ENCODE measurements at places on chromosomes 16 and 17. TPM values are rescaled to one million over a fixed set of nuclear protein-coding genes. Genes with fewer than 3 reads are reported as not detected.

DNA sequence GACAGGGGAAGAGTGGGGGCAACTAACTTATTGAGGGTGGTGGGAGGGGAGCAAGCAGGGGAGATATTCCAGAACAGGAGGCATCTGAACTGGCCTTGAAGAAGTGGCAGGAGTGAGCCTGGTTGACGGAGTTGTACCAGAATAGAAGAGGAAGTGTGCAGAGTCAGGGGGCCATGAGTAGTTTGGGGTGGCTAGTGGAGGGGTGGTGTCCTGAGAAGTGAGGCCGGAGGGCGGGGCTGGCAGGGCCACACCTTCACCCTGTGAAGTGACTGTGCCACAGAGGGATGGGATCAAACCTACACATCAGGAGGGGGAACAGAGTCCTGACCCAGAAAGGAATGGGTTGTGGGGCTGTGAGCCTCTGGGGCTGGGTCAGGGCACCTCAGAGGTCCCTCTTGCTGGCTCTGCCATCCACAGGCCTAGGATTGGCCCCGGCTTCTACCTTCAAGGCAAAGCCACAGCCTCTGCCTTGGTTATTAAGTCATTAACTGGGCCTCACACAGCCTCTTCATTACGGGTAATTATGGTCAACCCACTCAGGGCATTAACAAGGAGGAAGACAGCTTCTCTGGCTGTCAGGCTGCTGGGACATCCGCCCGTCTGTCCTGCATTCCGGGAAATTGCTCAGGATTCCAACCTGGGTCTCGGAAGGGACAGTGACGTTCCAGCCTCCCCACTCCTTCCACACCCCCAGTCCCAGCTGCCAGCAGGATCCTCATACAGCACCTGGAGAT is 12.7 kb downstream of the SPNS2 start:
- DNase-seq: no peak

DNA sequence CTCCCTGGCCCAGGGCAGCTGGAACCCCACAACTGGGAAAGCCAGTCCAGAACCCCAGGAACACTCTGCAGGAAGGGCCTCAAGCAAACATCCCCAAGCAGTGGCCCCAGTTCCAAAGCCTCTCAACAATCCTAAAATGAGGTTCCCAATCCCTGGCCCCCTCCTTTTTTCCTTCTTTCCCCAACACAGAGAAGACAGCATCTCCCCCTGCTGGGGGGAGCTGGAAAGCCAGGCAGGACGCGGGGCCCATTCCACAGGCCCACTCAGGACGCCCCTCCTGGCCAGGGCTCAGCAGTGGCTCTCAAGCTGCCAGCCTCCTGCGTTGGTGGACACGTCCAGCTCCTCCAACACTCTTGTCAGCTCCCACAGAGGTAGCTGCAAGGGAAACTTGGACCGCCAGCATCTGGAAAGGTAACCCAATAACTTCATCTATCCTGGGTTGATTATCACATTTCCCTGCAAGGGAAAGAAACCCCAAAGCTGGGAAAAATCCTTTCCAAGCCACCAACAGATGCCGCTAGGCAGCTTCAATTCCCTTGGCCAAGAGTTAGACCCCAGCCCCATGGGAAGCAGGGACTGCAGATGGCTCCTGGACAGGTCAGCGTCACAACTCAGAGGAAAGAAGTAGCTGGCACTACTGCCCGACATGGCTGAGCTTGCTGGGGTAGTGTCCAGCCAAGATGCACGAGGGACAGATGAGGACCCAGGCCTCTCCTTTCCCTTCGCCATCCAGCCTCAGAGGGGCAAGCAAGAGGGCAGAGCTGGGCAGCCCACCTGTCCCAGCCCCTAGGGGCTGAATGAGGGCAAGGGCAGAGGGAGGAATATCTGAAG is 7.6 kb downstream of the HDAC5 start:
- DNase-seq: no peak

DNA sequence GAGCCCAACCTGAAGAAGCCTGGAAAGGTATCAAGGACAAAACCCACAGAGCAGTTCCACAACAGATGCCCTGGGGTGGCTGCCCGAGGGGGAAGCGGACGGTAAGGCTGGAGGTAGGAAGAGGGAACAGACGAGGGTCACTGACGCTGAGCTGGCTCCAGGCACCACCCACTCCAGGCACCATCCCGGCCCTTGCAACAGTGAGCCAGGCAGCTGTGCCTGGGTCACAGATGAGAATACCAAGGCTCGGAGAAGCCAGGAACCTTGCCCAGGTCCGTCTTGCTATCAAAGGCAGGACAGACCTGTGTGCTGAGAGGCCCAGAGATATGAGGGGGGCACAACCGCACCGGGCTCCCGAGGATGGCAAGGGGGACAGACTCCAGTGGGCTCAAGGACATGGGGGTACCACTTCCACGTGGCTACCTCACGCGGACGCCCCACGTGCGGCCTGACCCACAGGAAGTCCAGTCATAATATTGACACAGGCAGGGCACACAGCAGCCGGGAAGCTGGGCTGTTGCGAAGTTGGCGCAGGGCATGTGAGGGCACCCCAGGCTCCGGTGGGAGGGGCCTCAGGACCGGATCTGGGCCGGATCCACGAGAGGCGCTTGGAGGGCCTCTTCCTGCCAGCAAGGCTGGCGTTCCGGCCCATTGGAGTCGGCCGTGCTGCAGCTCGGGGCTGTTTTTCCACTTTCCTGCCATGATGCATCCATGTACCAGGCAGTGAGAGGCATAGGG is 29.9 kb downstream of the PEMT start:
- peak; percentile 86 for DNase-seq

SNAI3 gene
- 0.05 TPM for total RNA-seq

DNA sequence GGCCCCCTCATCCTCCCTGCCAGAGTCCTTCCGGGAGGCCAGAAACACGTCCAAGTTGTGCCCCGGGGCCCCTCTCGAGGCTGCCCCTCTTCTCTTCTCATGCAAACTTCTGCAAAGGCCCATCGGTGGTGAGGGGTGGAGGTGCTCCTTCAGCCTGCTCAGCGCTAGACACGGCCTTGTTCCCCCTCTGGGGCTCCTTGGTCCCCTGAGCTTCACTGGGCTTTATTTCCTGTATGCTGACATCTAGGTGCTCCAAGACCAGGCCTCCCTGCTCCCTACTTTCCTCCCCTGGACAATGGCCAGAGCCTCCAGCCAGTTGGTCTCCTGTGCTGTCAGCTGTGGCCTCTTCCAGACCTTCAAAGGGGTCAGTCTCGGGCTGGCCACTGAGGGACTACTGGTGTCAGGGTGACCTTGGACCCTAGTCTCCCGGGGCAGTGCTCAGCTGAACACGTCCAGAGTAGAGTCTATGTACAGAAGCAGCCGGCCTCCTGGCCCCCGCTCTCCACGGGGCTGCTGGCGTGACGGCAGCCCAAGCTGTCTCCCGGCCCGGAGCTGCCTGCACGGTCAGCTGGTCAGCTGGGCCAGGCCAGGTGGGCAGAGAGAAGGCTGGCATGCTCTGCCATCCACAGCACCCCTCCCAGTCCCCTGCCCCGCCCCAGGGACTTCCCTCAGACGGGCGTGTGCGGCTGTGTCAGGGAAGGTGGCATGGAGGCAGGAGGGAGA is 1.7 kb upstream of the PRR35 start:
- DNase-seq: no peak

DNA sequence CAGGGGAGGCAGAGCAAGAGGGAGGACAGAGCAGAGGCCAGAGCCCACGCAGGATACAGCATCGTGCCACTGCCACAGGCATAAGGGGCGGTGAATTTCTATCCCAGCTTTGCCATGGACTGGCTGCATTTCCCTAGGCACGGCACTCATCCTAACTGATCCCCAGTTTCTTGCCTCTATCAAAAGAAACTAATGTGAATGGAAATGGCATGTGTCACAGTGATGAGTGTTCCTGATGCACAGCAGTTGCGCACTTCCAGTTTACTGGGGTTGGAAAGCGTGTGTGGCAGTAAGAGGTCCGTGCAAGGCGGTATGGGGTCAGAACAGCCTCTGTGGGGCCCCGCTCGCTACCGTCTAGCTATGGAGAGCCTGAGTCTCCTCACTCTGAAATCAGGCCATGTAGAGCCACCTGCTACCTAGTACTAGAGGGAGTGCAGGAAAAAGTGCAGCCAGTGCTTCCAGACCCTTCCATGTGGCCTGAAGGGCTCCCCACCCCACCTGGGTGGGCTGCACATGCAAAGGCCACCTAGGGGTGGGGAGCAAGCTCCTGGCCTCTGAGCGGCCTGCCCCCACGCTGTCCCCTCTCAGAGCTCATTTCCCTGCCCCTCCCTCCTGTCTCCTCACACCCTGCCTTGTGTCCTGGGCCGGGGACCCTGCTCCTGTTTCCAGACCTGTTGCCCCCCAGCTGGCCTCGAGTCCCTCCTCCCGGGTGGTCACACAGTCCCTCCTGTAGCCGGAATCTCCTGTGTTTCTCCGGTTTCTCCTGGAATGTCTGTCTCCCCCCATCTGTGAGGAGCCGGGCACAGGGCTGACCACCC is 5.0 kb upstream of the KCNJ18 start:
- no peak for DNase-seq

GRCh38 chr17:64531955-64532371 is 25.2 kb downstream of the CEP95 start:
- no peak for DNase-seq

PIEZO1 gene
- total RNA-seq: 282 TPM

GRCh38 chr17:42227849-42228700 is 33.8 kb upstream of the GHDC start:
- peak; percentile 44 for DNase-seq

DNA sequence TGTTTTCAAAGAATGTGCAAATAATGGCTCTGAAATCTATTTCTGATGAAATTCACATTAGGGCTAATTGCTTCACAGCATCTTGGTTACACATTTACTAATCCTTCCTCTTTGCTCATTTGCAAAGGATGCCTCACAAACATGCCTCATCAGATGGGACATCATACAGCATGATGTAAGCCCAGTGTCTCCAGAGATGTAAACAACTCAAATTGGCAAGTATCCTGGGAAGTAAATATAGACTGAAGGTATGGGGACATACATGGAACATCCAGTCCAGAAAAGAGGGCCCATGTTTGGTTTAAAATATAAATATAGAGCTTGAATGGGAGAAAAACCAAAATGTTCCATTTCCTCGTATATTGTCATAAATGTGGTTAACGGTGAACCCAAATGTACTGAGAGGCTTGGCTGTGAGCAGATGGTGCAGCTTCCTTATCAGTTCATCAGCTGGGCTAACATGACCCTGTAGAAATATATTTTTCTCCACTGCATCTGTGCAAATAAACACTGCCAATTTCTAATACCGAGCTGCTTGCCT is 142.9 kb upstream of the NUDT7 start:
- DNase-seq: peak; percentile 90

- no peak for DNase-seq
These were observed 145.9 kb upstream of the LHX1 start for GRCh38 chr17:36791150-36791941.

All from renal cortical epithelial cell (primary cell).